ENCODE measurements at places on chromosomes 5 and 9.
A peak's percentile ranks its signal among the peaks of the same experiment; 100 is the strongest.

- no peak for DNase-seq
These were observed 78.4 kb downstream of the SEMA5A start for GRCh38 chr5:9467199-9468059.

GRCh38 chr5:141889282-141889871, 11.2 kb upstream of the PCDH1 start:
- DNase-seq, result no peak

- DNase-seq, result no peak
These were observed 496.7 kb downstream of the ENC1 start for GRCh38 chr5:74143721-74144330.

DNA sequence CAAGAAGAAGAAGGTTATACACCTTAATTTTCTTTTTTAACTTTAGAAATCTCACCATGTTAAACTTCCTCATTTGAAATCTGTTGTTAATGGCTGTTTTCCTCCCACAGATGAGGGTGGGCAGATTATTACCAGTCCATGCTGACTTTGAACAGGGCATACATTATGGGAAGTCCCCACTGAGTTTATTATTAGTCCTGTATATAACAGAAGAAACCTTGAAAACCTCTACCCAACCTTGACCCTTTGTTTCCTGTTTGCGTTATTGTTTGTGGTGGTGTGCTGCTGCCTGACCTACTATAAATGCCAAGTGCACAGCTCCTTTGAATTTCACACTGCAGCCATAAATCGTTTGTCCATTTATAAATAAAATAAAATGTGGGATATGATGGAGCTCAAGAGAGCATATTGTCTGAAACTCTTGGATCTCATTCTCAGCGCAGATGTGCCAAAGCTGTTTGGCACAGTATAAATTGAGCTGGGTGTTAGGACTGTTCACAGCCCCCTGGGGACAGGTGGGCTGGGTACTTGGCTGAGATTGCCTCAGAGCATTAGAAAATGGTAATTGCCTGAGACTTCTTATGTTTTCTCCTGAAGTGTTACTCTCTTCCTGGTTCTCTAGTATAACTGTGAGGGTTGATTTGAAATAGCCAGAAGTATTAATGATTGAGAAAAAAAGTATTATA, 139.6 kb downstream of the SPATA31D1 start:
- no peak for DNase-seq

- DNase-seq, result no peak
These were observed 588.8 kb downstream of the BNC2 start for GRCh38 chr9:16281707-16282106.

- no peak for DNase-seq
These were observed 279.2 kb upstream of the NREP start for GRCh38 chr5:112036206-112036605.

GRCh38 chr9:134361843-134362414, 35.7 kb downstream of the RXRA start:
- no peak for DNase-seq

DNA sequence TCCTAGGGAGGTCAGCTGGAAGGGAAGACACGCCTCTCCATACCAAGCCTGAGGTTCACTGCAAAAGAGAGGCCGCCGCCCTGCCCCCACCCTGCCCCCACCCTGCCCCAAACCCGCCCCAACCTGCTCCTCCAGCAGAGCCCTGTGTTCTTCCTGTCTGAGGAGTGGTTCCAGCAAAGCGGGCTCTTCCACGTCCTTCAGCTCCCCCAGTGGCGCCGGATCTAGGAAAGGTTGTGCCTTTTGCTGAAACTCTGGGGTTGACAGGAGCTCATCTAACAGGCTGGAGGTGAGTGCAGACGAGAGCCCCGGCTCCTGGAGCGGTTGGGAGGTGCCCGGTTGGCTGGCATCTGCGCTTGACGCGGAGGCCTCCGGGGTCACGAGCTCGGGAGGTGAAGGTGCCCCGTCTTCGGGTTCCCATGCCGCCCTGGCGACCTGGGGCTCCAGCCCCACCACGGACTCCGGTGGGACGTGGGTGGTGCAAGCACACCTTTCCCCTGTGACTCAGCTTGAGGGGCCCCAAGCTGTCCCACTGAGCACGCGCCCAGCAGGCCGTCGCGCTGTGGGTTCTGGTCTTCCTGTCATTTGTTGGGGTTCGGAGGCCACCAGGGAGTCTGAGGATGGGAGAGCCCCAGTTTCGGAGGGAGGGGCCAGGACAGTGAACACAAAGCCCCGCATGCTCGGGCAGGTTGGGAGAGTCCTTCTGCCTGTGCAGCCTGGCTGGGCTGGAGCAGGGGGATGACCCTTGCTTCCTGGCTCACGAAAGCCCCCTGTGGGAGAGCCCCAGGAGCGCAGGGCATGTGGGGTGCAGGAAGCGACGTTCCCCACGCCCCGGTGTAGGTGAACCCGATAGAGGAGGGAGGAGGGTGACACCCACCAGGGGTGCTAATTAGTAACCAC, 1467.1 kb downstream of the FOXD4L5 start:
- peak; percentile 37 for DNase-seq

- no peak for DNase-seq
These were observed 24.2 kb downstream of the ZBTB43 start for GRCh38 chr9:126829035-126829434.

DNA sequence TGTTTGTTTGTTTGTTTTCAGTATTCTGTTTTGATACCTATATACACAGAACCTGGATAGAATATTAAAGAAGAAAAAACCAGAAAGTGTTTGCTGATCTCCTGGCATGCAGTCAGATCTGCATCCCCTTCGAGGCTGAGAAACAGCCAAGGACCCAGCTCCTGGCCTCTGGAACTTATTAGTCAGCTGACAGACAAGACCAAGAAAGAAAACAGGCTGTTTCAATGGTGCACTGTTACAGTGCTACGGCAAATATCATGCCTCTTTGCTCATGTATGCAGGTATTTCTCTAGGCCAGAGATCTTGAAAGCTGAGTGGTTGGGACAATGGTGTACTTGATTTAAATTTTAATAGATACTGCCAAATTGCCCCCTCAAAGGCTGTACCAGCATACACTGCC, 95.0 kb downstream of the C5orf15 start:
- no peak for DNase-seq

DNA sequence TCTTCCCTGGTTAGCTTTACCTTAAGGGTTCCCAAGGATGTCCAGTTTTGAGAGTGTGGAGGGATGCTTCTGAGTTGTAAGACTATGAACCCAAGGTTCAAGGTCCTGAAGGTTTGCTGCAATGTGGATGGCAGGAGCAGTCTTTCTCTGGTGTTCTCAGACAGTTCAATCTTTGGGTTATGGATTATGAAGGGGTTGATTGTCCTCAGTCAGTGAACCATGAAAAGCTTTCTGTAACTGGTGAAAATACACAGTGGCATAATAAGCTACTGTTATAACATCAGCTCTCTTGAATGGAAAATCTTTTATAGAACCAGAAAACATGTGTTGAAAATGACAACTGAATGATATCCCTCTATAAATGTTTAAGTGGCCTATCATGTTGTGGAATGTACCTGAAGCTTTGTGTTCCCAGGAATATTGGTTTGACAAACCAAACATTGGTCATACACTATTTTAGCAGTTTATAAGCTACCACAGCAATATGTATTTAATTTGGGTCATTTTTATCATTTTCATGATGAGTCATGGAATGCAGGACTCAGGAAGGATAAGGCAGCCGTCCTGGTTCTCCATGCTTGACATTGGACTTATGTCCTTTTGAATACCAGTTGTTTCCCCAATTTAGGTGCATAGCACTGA, 1041.8 kb upstream of the ARRDC3 start:
- no peak for DNase-seq

DNA sequence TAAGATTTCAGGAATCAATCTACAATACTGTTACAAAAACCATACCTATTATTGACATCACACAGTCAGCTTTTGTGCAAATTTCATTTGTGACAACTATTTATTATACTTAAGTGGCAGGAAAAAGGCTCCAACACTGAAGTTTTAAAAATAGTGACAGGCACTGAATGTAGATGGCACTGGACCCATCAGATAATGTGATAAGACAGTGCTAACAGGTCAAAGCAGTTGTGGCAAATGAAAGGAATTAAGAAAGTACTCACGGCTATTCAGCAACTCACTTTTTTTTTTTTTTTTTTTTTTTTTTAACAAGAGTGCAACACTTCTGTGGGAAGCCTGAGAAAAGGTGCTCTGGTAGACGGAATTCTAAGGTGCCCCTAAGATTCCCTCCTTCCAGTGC, 115.0 kb upstream of the MEF2C start:
- DNase-seq, result no peak

DNA sequence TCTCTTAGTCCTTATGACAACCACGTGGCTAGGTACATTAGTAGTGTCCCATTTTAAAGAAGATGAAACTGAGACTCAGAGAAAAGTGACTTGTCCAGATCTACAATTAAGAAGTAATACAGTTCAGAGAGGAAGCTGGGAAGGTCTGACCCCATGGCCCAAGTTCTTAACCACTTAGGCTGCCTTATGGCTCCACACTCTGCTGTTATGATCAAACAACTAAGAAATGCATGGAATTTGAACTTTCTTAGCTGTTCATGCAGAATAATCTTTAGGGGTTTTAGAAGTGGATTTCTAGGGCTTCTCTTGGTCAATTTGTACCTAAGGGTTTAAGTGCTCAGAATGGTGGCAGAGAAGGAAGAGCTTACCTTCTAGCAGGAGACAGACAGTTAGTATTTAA, 128.0 kb upstream of the MSX2 start:
- DNase-seq, result no peak

GRCh38 chr5:178271231-178271630, 38.6 kb upstream of the PHYKPL start:
- no peak for DNase-seq

Measured in stimulated activated CD4-positive, alpha-beta T cell treated with anti-CD3 and anti-CD28 coated beads, Interleukin-12 subunit alpha, Interleukin-12 subunit beta, amount 100 ng/mL, for 24 hours (primary cell).